ENCODE measurements at places on chromosomes 5 and 9.

DNA sequence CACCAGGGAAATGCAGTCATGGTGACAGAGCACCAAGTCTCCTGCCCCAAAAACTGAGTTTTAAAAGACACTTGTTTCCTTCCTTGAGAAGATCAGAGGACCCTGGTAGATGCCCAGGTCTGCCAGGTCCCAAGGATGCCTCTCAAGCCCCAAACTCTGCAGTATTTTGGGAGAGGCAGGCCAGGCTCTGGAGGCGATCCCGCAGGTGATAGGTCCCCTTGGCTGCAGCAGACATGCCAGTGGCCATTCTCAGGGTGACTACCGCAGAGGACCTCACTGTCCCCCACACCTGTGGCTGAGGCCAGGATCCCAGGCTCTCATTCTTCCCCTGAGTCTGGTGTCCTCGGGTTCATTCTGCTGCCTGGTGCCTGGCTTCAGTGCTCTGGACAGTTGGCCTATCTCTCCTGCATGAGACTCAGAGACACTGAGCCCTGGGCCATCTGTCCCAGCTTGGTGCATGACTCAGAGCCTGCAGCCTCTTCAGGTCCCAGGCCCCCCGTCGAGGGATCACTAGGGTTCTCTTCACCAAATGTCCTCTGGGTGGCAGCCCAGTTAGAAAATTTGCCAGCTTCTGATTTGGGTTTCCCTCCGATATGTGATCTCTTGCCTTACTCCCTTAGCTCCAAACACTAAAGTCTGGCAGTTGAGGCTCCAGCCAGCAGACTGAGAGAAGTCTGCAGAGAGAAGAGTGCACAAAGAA is 59.7 kb upstream of the GARNL3 start:
- H3K27me3 ChIP-seq, result no peaks in the 10 kb centered on the region
- DNase-seq, result no peak
- H3K36me3 ChIP-seq, result no peaks in the 10 kb centered on the region
- H3K27ac ChIP-seq, result no peak overlapping the region

GRCh38 chr9:37157726-37158377 is 37.5 kb downstream of the ZCCHC7 start:
- no peaks in the 10 kb centered on the region for H3K36me3 ChIP-seq
- no peak overlapping the region for H3K27ac ChIP-seq
- DNase-seq, result no peak
- no peaks in the 10 kb centered on the region for H3K4me1 ChIP-seq

GRCh38 chr5:6587171-6587570 is 45.7 kb downstream of the NSUN2 start:
- no peaks in the 10 kb centered on the region for H3K36me3 ChIP-seq
- H3K27me3 ChIP-seq, result no peaks in the 10 kb centered on the region
- peaks cover 14% of the 10 kb centered on the region for H3K4me1 ChIP-seq

- no peaks in the 10 kb centered on the region for H3K36me3 ChIP-seq
- H3K4me3 ChIP-seq, result no peak overlapping the region
Observed at GRCh38 chr5:73464016-73464745, 15.6 kb upstream of the FOXD1 start.

- peak overlapping the region; percentile 95 for H3K27ac ChIP-seq
- peak overlapping the region; percentile 88 for H3K4me3 ChIP-seq
Observed at GRCh38 chr9:35606138-35606504, 1.1 kb downstream of the TESK1 start.

DNA sequence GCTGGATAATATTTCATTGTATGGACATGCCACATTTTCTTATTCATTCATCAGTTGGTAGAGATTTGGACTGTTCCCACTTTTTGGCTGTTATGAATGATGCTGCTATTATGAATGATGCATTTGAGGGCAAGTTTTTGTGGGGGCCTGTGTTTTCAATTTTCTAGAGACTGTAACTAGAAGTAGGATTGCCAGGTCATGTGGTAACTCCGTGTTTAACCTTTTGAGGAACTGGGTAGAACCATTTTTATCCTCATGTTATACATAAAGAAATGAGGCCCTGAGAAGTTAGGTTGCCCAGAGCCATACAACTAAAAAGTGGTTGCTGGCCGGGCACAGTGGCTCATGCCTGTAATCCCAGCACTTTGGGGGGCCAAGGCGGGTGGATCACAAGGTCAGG is 22.4 kb upstream of the STRBP start:
- H3K27me3 ChIP-seq, result no peaks in the 10 kb centered on the region
- no peak for DNase-seq
- no peaks in the 10 kb centered on the region for H3K36me3 ChIP-seq
- H3K4me3 ChIP-seq, result no peak overlapping the region
- H3K4me1 ChIP-seq, result no peaks in the 10 kb centered on the region

GRCh38 chr5:172008689-172009141 is 2.3 kb upstream of the FBXW11 start:
- H3K27ac ChIP-seq, result no peak overlapping the region
- no peaks in the 10 kb centered on the region for H3K36me3 ChIP-seq
- no peak overlapping the region for H3K4me3 ChIP-seq
- no peaks in the 10 kb centered on the region for H3K27me3 ChIP-seq

DNA sequence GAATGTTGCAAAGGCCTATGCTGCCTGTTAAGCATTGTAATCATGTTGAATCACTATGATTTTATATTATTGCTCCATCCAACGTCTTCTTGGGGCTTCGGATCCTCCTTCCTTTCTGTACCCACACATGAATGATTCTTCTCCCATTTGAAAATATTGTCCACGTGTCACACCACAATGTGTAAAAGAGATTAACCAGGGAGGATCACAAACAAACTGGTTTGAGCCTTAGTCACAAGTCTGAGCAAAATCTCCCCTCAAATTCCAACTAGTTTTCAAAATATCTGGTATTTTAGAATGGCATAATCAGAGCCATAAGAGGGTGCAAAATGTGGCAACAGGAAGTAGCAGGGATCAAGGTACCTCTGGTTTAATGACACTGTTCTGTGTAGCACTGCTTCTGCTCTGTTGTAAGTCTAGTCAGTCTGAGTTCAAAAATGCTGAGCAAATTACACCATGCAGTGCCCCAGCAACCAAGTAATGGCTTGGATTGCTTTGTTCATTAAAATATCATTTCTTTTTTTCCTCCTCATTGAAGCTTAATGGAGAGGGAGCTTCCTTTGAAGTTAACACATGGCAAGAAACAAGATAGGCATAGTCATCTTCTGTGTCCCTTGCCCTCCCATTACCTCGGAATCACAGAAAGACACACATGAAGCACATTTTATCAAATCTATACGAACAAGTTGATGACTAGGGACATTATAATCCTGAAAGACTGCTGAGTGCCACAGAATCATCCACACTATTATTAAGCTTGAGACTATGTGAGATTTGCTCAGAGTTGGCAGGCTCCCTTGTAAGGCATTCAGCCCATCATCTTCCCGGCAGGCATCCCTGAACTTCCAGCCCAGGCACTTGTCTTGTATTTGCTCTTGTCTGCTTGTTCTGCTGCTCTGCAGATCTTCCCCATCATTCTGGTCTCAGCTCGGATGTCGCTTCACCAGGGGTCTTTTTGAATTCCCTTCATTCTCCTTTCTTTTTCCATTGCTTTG is 102.0 kb upstream of the PRLR start:
- no peaks in the 10 kb centered on the region for H3K27me3 ChIP-seq
- H3K36me3 ChIP-seq, result no peaks in the 10 kb centered on the region
- peaks cover 12% of the 10 kb centered on the region for H3K4me1 ChIP-seq
- H3K27ac ChIP-seq, result peak overlapping the region; percentile 11
- H3K4me3 ChIP-seq, result no peak overlapping the region

DNA sequence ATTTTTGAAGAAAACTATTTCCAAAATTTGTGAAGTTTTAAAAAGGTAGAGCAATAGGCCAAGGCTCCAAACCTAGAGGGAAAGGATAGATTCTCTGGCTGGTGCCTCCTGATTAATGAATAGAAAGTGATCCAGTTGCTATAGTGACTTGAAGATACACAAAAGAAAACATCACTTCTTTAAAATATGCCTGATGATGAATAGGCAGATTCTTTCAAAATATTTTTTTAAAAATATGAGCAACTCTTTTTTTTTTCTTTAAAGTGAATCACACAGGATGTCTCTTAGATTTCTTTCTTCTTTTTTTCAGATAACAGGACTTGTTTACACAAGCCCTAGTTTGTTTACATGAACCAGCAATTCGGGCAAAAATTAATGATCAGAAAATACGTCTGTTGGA is 124.4 kb downstream of the RFK start:
- H3K27me3 ChIP-seq, result no peaks in the 10 kb centered on the region
- no peak for DNase-seq
- H3K27ac ChIP-seq, result no peak overlapping the region
- no peaks in the 10 kb centered on the region for H3K36me3 ChIP-seq

GRCh38 chr9:111114486-111114885 is 76.2 kb upstream of the LPAR1 start:
- no peak for DNase-seq
- peak overlapping the region; percentile 3 for H3K27ac ChIP-seq
- H3K4me1 ChIP-seq, result no peaks in the 10 kb centered on the region
- no peak overlapping the region for H3K4me3 ChIP-seq
- H3K27me3 ChIP-seq, result no peaks in the 10 kb centered on the region

DNA sequence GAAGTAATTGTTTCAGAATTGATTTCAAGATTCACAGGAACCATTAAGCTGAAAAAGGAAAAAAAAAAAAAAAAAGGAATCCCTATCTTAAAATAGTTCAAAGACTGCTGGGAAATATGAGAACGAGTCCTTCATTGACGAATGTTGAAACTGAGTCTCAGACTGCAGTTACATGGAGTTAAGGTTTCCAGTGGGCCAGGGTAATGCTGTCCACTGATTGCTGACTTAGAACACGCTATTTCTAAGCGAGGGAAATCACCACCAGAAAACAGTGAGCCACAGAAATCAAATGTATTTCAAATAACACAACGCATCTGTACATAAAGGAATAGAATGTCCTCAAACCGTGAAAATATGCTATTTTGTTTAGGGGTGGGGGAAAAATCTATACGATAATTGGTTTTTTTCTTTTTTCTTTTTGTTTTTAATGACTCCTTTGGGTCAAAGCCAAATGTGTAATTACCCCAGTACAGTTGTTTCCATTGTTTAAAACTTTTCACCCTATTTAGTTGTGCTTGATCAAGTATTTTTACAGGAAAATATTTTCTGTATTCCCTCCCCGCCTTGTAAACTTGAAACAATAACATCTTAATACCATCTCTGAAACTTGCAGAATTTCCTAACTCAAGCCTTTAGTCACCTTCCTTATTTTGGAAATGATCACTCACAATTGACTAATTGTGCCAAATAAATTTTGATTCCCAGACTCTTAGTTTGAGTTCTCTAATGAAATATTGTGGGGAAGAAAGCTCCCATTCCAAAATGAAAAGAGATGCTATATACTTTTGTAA is 208.3 kb downstream of the MCTP1 start:
- DNase-seq, result no peak
- H3K36me3 ChIP-seq, result no peaks in the 10 kb centered on the region
- no peaks in the 10 kb centered on the region for H3K27me3 ChIP-seq
- no peak overlapping the region for H3K27ac ChIP-seq
